ENCODE measurements at places on chromosomes 2 and 18.

- no peak for DNase-seq
These were observed 139.6 kb upstream of the CYP1B1 start for GRCh38 chr2:38215522-38215921.

- no peak for DNase-seq
These were observed 78.4 kb upstream of the UBXN4 start for GRCh38 chr2:135663148-135663700.

DNA sequence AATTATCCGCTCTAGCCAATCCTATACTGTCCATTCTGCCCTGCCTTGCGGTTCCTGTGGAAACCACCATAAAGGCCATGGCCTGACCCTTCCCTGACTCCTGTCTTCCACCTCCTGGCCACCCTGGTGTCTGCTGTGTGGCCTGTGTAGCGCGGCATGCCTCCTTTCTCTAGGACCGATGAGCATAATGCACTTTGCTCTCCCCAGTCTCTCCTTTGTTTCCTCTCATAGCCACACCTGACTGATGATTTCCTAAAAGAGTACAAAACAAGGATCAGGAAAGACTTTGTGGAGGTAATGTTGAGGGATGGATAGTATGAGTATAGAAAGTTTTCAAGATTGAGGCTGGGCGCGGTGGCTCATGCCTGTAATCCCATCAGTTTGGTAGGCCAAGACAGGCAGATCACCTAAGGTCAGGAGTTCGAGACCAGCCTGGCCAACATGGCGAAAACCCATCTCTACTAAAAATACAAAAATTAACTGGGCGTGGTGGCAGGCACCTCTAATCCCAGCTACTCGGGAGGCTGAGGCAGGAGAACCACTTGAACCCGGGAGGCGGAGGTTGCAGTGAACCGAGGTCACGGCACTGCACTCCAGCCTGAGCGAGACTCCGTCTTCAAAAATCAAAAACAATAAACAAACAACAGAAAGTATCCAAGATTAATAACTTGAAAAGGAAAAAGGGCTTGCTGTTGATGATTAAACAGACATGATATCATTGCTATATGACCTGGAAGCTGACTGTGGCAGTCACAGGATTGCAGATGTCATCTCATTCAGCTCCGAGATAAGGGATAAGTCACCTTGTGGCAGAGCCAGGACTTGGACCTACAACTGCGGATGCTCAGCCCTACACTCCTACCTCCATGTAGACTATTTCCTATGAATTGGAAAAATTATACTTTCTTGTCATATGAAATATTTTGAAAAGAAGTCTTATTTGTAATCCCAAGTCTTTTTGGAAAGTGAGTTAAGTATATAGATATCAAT lies 16.6 kb downstream of the SOWAHC start:
- no peak for DNase-seq

DNA sequence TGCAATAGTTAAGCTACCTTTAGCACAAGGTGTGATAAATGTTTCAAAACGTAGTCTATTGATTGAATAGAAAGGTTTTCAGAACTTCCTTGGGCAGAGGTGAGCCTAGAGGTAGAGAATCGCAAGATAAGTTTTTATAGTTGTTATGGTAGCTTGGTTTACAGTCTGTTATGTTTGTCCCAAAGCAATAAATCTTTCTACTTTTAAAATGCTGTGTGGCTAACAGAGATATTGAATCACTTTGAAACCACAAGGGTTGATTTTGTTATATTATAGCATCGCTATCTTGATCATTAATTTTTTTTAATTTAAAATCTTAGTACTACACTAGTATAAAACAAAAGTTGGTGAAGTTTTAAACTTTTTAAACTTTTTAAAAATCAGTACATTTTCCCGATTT lies 126.7 kb downstream of the TMEM182 start:
- no peak for DNase-seq

- no peak for DNase-seq
These were observed 52.6 kb downstream of the COA5 start for GRCh38 chr2:98555696-98556095.
